ENCODE measurements at places on chromosomes 4 and X.

GRCh38 chr4:71709961-71710360 lies 73.9 kb downstream of the GC start:
- no peak for DNase-seq

DNA sequence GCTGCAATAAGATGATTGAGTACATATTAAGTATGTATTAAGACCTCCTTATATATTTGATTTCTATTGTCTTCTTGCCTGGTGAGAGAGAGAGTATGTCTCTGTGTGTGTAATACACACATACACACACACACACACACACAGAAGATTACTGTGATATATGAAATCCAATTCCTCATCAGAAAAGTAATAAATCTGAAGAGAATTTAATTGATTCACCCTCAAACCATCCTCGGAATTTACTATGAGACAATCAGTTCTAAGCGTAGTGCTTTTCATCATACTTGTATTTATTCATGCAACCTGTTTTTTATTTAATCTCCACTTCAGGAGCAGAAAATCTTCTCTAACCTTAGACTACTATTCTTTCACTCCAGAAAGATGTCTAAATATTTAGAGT lies 62.3 kb upstream of the TLL1 start:
- DNase-seq = no peak

DNA sequence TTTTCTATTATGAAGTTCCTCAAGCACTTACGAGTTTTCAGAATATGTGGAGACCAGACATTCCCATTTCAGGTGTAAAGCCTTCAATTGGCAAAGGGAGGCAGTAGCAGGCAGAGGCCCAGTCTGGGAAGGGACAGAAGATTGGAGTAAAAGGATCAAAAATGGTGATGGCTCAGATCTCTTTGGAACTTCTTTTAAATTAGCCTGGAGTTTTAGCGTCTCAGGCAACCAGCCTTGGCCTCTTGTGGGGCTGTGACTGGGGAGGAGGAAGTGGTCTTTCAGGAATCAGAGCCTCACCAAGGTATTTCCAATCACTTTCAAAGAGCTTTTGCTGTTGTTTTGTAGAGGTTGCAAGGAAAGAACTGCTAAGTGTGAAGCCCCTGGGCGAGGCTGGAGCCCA lies 239.1 kb downstream of the FRAS1 start:
- no peak for DNase-seq

DNA sequence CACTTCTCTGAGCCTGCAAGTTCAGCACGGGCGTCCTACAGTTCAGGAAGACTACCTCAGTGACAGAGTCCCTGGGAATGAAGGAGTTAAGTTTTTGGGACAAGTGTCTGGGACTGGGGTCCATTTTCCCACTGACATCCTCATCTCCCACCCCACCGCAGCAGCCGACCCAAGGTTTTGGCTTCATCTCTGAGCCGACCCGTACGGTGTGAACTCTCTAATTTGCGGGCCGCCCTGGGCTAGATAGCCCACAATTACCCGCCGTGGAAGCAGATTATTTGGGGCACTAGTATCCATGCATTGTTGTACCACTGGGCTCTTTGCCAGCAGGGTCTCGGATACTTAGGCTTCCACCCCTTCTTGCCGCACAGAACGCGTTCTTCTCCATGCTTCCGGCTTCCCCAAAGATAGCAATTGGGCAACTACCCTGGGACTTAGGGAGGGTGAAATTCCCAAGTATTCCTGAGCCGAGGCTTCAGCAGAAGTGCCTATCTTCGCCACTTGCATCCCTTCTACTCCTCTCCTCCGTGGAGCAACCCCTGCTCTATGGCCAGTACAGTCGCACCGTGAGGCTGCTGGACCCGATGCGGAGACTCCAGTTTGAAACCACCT lies 2.4 kb downstream of the IL1RAPL2 start:
- DNase-seq = no peak

DNA sequence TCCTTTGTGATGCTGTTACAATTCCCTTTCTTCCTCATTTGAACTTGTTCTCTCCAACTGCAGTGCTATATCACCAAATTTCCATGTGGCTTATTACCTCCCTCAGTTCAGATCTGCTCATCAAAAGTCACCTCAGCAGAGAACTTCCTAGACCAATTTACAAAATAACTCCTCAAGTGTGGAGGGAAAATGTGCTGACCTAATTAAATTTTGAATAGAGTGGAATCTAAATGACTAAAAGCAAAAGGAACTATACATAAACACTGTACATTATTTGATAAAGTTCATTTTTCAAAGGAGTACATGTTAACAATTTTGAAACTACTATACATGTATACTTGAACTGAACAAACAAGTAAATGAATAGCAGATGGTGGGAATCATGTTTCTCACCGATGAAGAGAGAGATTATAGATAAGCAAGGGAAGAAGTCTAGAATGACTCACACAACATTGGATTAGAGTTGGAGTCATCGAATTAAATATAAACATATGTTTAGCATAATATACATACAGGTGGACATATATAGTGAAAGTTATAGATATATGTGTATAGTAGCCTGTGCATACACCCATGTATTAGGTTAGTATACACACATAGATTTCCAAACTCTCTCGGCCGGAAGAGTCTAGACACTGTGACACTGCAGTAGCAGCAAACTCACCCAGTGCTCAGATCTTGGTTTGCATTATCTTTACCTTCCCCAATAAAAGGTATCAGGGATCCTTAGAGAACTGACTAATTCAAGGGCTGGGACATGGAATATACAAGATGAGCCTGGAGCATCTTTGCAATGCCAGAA lies 318.7 kb downstream of the PCDH18 start:
- DNase-seq = no peak

- DNase-seq = no peak
Measured at GRCh38 chr4:6890358-6890757, 19.3 kb upstream of the TBC1D14 start.

- DNase-seq = no peak
Measured at GRCh38 chr4:40000711-40001110, 23.0 kb upstream of the PDS5A start.

DNA sequence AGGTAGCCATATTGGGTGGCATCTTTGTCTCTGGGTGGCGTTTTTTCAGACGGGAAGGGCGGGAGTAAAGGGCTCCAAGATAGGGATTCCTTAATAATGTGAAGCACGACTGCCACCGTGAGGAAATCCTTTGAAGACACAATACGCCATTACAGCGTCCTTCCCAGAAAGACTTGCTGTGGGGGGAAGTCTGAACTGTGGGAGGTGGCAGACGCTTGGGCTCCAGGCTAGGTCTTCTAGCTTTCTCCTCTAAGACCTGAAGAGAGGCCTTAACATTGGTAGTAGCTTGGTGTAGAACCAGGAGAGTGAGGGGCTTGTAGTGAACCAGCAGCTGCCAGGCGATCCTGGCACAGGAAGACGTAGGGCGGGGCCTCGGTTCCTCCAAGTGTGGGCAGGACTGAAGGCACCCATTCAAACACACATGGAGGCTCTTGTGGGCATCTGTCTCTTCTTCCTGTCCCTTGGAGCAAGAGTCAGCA lies 197.3 kb downstream of the OR13H1 start:
- DNase-seq = no peak

- no peak for DNase-seq
Measured at GRCh38 chr4:69984030-69984443, 11.7 kb upstream of the STATH start.

DNA sequence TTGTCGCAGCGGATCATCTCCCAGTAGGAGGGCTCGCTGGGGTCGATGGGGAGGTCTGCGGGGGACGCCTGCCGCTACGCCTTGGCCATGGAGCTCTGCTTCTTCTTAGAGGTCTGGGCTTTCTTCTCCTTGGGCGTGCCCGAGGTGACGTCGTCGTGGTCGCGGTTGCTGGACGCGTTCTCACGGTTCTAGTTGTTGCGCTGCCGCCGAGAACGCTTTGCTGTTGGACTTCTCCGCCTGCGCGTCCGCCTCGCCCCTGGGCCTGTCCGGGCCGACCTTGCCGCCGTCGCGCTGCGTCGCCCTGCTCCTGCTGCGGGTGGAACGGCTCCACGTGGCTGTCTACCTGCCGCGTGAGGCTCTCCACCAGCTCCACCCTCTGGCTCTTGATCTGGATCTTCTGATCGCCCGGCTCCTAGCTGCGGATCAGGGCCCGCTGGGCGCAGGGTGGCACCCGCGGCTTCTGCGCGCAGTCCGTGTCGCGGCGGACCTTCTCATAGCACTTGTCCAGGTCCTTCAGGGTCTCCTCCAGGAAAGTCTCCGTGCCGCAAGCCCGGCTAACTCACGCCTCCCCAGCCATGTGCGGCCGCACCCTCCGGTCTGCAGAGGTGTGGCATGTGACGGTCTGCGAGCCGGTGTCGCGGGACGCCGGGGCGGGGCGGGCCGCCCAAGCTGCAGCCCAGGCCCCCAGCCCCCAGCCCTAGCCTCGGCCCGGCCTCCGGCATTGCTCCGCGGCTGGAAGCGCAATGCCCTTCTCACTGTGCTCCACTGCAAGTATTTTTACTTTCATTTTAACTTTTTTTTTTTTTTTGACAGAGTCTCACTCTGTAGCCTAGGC lies 40.5 kb upstream of the OGT start:
- peak; percentile 30 for DNase-seq

- no peak for DNase-seq
Measured at GRCh38 chr4:85491527-85491926, 16.6 kb downstream of the ARHGAP24 start.

DNA sequence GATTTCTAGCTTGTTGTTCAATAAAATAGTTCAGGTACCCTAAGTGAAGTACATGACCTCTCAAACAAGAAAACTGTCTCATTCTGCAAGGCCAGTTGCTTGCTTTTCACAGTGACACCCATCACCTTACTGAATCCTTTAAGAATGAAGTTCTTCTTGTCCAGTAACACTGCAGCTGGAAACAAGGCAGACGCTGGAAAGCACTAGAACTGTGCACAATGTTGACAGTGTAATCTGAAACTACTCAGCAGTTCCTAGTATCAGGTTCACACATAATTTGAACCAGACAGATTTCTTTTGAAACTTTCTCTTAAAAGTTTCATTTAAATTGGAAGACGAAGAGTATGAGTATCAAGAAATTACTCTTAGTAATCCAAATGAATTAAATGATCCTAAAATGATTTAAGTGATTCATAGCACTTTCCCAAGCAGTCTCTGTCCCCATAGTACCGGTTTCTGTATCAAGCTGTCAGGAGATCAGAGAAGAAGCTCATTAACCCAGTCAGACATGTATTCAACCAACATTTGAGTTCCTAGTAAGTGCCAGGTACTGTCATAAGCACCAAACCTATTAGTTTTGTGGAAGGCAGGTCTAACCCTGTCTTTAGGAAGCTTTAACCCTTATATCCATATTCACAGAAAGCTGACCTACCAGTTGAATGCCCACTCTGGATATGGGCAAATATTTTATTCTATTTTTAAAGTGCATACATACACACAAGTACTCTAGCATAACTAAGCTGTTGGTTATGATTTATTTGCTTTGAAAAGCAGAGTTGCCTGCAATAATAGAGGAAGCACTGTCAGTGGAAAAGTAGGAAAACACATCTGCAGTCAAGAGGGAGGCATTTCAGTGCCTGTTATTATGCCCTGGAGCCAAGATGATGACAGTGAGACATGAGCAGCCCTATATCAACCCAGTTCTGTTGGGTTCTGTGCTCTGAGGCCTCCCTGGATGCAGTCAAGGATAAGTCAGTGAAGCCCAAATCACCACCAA lies 63.6 kb downstream of the PALLD start:
- no peak for DNase-seq

GRCh38 chrX:50003467-50003866 lies 81.1 kb downstream of the CLCN5 start:
- DNase-seq = no peak

GRCh38 chr4:98779088-98779487 lies 120.7 kb upstream of the TSPAN5 start:
- DNase-seq = no peak

- no peak for DNase-seq
Measured at GRCh38 chr4:70556856-70557255, 35.2 kb upstream of the AMBN start.

- no peak for DNase-seq
Measured at GRCh38 chr4:9949573-9949972, 71.7 kb downstream of the SLC2A9 start.

GRCh38 chr4:169062897-169063244 lies 52.8 kb upstream of the CBR4 start:
- DNase-seq = no peak

DNA sequence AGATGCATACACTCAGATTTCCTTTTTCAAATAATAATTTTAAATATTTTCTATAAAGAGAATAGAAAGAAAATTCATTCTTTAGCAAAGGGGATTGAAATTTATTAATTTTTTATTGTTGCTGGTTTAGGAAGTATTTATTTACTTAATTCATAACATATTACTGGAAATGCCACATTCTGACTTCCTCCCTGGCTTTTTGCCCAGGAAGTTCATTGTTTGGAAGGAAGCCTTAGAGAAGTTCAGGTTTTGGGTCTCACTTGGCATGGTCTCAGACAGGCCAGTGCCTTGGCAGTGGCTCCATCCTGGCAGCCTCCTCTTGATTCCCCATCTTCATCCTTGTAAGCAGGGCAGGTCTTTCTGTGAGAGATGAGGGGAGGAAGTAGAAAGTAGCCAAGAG lies 50.5 kb downstream of the IL15 start:
- DNase-seq = no peak

GRCh38 chr4:174107746-174108354 lies 175.6 kb downstream of the FBXO8 start:
- DNase-seq = no peak

GRCh38 chr4:8039290-8039689 lies 99.6 kb upstream of the AFAP1 start:
- DNase-seq = no peak

- no peak for DNase-seq
Measured at GRCh38 chrX:77087529-77088169, 359.5 kb upstream of the FGF16 start.

- DNase-seq = no peak
Measured at GRCh38 chrX:150869450-150869849, 29.0 kb downstream of the CD99L2 start.

DNA sequence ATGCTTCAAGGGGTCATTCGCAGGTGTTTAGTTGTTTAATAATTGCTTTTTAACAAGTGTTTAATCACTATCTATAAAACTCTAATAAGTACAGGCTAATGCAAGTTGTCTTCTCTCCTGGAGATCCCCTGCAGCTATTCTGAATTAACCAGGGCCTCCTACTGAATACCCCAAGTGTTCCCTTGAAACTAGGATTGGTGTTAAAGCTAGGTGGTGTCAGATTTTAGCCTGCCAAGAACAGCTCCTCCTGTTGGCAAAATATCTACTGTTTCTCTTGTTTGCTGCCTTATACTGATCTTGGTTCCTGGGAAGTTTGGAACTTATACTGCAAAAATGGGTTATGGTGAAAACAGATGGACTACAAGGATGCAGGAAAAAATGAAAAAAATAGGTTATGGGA lies 26.1 kb upstream of the TMEM154 start:
- DNase-seq = no peak

- no peak for DNase-seq
Measured at GRCh38 chr4:156473151-156473550, 498.4 kb downstream of the PDGFC start.

GRCh38 chrX:39409246-39409917 lies 608.1 kb downstream of the MID1IP1 start:
- no peak for DNase-seq

DNA sequence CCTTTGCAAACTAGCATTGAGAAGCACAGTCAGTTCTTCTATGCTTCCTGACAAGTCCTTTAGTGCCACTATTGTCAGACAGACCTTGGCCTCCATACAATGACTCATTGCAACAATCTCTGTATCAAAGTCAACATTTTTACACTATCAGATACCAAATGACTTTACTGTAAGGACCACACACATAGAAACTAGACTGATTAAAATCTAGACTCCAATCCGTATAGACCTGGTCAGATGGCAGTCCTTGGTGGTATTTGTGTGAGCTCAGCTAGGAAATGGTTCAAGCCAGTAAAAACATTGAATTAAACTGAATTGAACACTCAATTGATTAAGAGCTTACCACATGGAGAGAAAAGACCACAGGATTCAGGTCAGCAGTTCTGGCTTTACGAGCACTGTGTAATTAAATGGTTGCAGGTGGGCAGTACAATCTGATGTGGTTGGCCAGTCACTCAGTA lies 549.8 kb upstream of the LCORL start:
- no peak for DNase-seq

All from stimulated activated CD4-positive, alpha-beta T cell treated with anti-CD3 and anti-CD28 coated beads, Interleukin-4, amount 100 ng/mL, for 24 hours (primary cell).